Renal cortical epithelial cell (primary cell): ENCODE measurements at places on chromosomes 4 and X. TPM values are rescaled to one million over a fixed set of nuclear protein-coding genes. Genes with fewer than 3 reads are reported as not detected.
A peak's percentile ranks its signal among the peaks of the same experiment; 100 is the strongest.

DNA sequence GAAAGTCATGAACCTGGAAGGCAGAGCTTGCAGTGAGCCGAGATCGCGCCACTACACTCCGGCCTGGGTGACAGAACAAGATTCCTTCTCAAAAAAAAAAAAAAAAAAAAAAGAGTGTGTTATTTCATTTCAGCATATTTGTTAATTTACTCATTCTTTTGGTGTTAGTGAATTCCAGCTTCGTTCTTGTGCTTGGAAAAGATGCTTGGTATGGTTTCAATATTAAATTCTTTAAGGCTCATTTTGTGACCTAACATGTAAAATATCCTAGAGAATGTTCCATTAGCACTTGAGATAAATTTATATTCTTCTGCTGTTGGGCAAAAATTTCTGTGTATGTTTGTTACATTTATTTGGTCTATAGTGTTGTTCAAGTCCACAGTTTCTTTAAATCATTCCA is 66.8 kb downstream of the SPIN3 start:
- DNase-seq, result no peak

GRCh38 chrX:11908371-11908770 is 150.3 kb downstream of the MSL3 start:
- DNase-seq, result peak; percentile 58

GABRG1 gene
- total RNA-seq, result not detected in 2 replicates

SEPTIN6 gene
- 19.4 and 31.5 TPM in 2 replicates for total RNA-seq

PFKFB1 gene
- 0.10 and 0.69 TPM in 2 replicates for total RNA-seq
